Iris pigment epithelial cell (primary cell): ENCODE measurements at places on chromosomes 2 and 18.

GRCh38 chr2:74181739-74182138 is 3.1 kb upstream of the MOB1A start:
- no peak for DNase-seq

GRCh38 chr18:11392292-11392691 is 217.1 kb upstream of the SLC35G4 start:
- no peak for DNase-seq

DNA sequence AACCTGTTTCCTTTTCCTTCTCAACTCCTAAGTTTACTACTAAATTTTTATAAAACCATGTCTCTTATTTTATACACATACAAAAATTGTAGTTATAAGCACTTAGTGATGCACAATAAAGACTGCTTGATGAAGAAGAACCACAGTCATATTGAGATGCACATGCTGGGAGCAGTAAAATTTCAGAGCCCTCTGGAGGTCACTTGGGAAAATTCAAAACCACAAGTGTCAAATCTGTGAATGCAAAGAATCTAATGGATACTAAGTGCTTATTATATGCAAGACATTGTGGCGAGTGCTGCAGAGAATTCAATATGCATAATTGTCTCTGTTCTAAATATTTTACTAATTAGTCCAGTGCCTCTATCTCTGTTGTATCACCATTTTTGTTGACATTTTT is 180.5 kb downstream of the VWC2L start:
- DNase-seq, result no peak

DNA sequence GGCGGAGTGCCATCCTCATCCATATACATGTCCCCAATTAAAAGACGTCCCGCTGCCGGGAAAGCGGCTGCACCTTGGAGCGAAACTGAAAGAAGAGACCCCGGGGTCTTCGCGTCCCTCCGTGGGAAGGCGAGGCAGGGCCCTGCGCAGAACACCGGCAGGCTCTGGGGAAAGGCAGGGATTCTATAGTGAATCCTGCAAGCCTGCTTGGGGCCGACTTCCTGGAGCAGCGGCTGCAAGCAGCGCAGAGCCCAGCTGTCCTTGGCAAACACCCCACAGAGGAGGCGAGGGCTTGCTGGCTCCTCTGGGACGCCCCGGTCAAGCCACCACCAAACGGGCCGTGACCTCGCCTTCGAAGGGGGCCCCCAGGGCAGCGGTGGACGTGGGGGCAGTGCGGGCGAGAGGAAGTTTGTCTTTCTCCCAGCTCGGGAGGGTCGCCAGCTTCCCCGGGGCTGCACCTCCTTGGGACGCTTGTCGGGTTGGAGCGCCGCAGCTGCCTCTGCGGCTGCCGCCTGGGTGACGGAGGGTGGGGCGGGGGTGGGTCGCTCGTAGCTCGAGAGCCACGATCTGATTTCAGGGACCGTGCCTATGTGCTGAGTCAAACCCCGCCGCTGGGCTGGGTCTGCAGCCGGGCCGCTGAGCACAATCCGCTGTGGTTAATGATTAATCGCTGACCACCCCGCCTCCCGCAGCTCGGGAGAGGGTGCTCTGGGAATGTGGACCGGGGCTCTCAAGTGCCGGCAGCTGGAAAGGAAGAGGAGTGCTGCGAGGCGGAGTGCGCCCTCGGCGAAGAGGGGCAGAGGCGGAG is 486 bp upstream of the GPR39 start:
- peak; percentile 98 for DNase-seq

- peak; percentile 24 for DNase-seq
Measured at GRCh38 chr18:3814816-3815215, 364.8 kb downstream of the TGIF1 start.
